ENCODE measurements at places on chromosomes 12 and 14. TPM values are rescaled to one million over a fixed set of nuclear protein-coding genes. Genes with fewer than 3 reads are reported as not detected.

The CFAP54 gene
- total RNA-seq, result 35.4 TPM

The DTX1 gene
- 2.9 TPM for total RNA-seq

The FOXN4 gene
- 0.26 TPM for total RNA-seq

The KSR2 gene
- total RNA-seq, result 1.8 TPM

The RIMBP2 gene
- 1.7 TPM for total RNA-seq

The BRAP gene
- 16.5 TPM for total RNA-seq

The PTPRQ gene
- 0.95 TPM for total RNA-seq

- H3K4me3 ChIP-seq, result no peak overlapping the region
- no peaks in the 10 kb centered on the region for H3K27me3 ChIP-seq
- no peak for DNase-seq
- H3K4me1 ChIP-seq, result peaks cover 8% of the 10 kb centered on the region
- no peaks in the 10 kb centered on the region for H3K36me3 ChIP-seq
Observed at GRCh38 chr14:55117803-55118441, 11.1 kb upstream of the LGALS3 start.

DNA sequence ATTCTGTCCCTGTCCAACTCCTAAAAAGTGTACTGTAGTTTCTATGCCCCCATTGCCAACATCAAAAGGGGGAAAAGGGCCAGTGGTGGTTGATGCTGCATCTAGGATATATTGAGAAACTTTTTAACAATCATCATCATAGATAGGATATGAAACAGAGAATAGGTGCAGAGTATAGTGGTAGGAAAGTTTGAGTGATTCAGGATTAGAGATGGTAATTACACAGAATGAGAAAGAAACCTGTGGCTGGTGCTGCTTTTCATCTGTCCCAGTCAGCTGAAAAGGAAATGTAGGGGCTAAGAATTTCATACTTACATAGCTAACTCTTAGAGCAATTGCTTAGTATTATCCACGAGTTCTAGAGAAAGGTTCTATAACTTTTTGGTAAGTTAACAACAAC is 67.6 kb downstream of the GTF2A1 start:
- H3K4me1 ChIP-seq, result no peaks in the 10 kb centered on the region
- no peaks in the 10 kb centered on the region for H3K36me3 ChIP-seq
- H3K27me3 ChIP-seq, result no peaks in the 10 kb centered on the region

GRCh38 chr12:121810833-121811433 is 7.1 kb downstream of the SETD1B start:
- no peak for DNase-seq
- H3K27ac ChIP-seq, result no peak overlapping the region
- peaks cover 25% of the 10 kb centered on the region for H3K36me3 ChIP-seq
- H3K4me3 ChIP-seq, result no peak overlapping the region
- no peaks in the 10 kb centered on the region for H3K27me3 ChIP-seq

DNA sequence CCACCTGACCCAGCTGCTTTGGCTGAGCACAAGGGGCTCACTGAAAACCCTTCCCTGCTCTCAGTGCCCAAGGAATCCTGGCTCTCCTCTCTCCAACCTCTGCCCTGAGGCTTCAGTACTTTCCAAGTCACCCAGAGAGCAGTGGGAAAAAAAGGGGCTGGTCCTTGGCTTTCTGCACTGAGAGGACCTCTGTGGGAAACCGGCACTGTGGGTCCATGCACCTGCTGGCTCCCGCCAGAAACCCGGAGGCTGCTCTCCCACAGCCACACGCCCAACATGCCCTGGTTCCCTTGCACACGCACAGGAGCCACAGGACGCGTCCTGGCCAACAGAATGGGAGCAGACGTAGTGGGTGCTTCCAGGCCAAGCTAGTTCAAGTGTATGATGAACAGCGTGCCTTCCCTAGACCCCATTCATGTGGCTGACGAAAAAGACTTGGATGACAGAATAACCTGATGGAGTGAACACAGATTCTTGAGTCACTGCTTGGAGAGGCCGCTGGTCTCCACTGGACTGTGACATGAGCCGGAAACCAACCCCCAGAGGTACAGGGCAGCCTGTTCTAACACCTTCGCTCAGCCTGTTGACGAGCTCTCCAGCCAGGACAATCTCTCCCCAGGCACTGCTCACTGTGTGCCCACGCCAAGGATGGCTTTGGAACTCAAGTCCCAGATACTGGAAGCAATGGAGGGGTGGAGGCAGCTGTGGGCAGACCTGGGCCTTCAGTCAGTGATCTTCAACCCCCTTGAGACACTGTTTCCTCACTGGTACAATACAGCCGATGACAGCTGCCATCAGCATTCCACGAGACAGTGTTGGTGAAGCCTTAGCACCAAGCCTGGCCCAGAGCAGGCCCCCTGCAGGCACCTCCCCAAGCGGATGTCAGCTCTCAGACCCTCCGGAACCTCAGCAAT is 87.7 kb downstream of the ITPK1 start:
- no peak overlapping the region for H3K27ac ChIP-seq
- H3K36me3 ChIP-seq, result no peaks in the 10 kb centered on the region
- H3K4me1 ChIP-seq, result peaks cover 3% of the 10 kb centered on the region
- H3K27me3 ChIP-seq, result no peaks in the 10 kb centered on the region

DNA sequence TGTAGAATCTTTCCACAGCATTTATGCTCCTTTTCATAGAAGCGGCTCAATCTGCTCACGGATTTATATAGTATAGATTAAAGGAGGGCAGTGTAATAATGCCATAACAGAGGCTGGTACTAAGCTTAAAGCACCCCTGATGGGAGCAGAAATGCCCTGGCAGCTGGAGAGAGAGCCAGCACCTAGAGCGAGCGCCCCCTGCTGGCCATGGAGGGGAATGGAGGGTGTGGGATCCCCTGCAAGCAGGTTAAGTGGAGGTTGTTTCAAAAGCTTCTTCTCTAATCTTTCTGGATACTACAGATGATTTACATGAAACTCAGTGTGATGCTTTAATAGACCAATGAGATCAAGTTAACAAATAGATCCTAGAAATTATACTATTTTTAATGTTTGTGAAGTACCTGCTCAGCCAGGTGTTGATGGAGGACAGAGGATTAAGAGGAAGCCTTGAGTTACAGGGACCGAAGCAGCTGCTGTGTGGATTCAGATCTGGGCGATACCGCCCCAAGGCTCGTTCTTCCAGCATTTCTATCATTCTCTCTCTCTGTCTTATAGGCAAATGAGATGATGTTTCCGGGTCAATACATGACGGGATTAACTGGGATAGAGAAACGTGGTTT is 1519.3 kb upstream of the TMEM132C start:
- no peaks in the 10 kb centered on the region for H3K36me3 ChIP-seq
- peak; percentile 14 for DNase-seq
- H3K27me3 ChIP-seq, result no peaks in the 10 kb centered on the region
- no peak overlapping the region for H3K27ac ChIP-seq
- H3K4me3 ChIP-seq, result no peak overlapping the region
- no peaks in the 10 kb centered on the region for H3K4me1 ChIP-seq

- H3K27me3 ChIP-seq, result no peaks in the 10 kb centered on the region
- no peak overlapping the region for H3K4me3 ChIP-seq
- DNase-seq, result no peak
- no peak overlapping the region for H3K27ac ChIP-seq
- peaks cover 2% of the 10 kb centered on the region for H3K36me3 ChIP-seq
- no peaks in the 10 kb centered on the region for H3K4me1 ChIP-seq
Observed at GRCh38 chr12:98699586-98699985, 54.5 kb downstream of the APAF1 start.

DNA sequence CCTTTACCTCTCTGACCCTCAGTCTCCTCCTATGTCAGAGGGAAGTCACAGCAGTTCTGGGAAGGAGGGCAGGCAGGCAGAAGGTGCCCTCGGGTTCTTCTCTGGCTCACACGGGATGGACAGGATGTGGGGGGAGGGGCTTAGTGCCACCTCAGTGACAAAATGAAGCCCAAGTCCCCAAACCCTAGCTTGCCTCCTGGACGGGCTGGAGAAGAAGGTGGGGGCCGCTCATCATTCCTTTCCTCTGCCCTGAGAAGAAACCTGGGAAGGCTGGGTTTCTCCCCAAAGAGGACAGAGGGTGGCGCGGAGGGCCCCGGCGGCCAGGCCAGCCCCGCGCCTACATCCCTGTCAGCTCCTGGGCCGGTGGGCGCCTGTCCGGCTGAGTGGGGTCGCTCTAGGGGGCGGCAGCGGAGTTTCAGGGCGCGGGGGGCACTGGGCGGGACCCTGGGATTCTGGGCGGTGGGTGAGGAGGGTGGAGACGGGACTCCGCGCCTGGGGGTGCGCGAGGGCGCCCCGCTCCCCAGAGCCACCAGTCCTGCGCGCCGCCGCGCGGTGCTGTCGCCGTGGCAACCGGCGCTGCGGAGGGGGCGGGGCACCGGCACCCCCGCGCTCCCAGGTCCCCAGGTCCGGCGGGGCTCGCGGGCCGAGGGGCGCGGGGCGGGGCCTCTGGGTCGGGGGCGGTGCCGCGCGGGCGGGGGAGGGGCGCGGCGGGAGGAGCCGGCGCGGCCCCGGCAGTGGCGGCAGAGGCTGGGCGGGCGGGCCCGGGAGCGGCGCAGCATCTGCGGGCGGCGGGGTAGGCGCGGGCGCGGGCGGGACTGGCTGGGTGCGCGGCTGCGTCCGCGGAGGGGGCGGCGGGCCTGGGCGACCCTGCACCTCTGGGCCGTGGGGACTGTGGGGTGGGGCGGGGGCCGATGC is at the start of gene TMEM121:
Gene TMEM121 (plus strand): TSS at position 723 of the 915 bp plus-strand sequence. CDS start 2,252 bp downstream, outside the sequence.
- peak within 1 kb of the TSS; percentile 15 for H3K27ac ChIP-seq
- peak within 1 kb of the TSS; percentile 11 for H3K4me3 ChIP-seq
- no peaks in the 10 kb centered on the region for H3K27me3 ChIP-seq

GRCh38 chr12:90299121-90299520 is 590.5 kb upstream of the ATP2B1 start:
- H3K36me3 ChIP-seq, result no peaks in the 10 kb centered on the region
- DNase-seq, result no peak
- no peak overlapping the region for H3K4me3 ChIP-seq
- no peaks in the 10 kb centered on the region for H3K27me3 ChIP-seq
- H3K27ac ChIP-seq, result no peak overlapping the region
- H3K4me1 ChIP-seq, result no peaks in the 10 kb centered on the region

DNA sequence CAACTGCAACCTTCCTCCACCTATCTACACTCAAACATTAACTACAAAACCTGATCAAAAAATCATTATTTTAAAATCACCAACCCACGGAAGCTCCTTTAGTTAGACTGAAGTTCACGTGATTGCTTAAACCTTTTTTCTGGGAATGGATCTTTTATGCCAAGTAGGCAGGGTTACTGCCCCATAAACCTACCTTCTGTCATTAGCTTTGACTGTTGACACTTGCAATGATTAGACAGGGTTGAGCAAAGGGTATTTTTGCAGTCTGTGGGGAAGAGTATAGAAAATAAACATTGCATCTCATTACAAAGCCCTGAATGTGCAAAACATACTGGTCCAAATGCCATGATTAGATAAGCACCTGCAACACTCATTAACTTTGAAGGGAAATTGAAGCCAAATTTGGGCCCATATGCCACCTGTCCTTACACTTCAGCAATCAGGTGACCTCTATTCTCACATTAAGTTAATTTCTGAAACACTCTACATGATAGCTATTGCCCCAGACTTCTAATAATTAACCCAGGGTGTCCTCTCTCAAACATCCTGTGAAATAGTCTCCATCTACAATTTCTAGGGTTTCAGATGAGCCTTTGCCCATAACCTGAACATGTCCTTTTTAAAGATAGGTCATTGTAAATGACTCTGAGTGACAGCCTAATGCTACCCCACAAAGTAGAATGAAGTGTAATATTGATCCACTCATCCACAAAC is 156.0 kb upstream of the PLEKHG7 start:
- H3K4me1 ChIP-seq, result peaks cover 5% of the 10 kb centered on the region
- H3K36me3 ChIP-seq, result no peaks in the 10 kb centered on the region
- H3K27me3 ChIP-seq, result no peaks in the 10 kb centered on the region
- H3K4me3 ChIP-seq, result no peak overlapping the region
- no peak for DNase-seq

DNA sequence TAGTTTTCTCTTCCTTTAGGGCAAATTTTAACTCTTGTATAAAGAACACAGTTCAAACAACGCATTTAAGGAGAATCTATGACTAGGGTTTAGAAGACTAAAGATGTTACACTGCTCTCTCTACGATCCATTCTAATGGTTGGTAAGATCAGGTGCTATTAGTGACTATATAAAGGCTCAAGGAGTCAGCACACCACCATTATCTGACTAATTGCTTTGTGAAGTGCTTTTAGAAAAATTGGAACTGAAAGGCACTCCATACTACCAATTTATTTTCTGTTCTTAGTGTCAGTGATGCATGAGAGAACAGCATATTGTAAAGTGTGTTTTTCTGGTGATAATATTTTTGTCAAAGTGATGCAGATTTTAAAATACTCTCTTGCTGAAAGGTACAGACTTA is 136.8 kb downstream of the SYT1 start:
- H3K27ac ChIP-seq, result no peak overlapping the region
- no peaks in the 10 kb centered on the region for H3K4me1 ChIP-seq
- no peak for DNase-seq
- no peaks in the 10 kb centered on the region for H3K27me3 ChIP-seq

- H3K4me1 ChIP-seq, result peaks cover 6% of the 10 kb centered on the region
- H3K36me3 ChIP-seq, result peaks cover 13% of the 10 kb centered on the region
- H3K27ac ChIP-seq, result peak overlapping the region; percentile 46
- no peaks in the 10 kb centered on the region for H3K27me3 ChIP-seq
- no peak overlapping the region for H3K4me3 ChIP-seq
- DNase-seq, result no peak
Observed at GRCh38 chr12:119198440-119198839, 19.7 kb downstream of the HSPB8 start.

GRCh38 chr12:29216797-29217575 is 67.9 kb downstream of the FAR2 start:
- no peaks in the 10 kb centered on the region for H3K36me3 ChIP-seq
- H3K4me3 ChIP-seq, result no peak overlapping the region
- DNase-seq, result no peak
- no peaks in the 10 kb centered on the region for H3K4me1 ChIP-seq
- H3K27me3 ChIP-seq, result no peaks in the 10 kb centered on the region
- no peak overlapping the region for H3K27ac ChIP-seq

GRCh38 chr14:68550338-68550715 is 242.5 kb downstream of the ZFP36L1 start:
- peaks cover 31% of the 10 kb centered on the region for H3K4me1 ChIP-seq
- H3K4me3 ChIP-seq, result no peak overlapping the region
- H3K27me3 ChIP-seq, result no peaks in the 10 kb centered on the region
- H3K36me3 ChIP-seq, result no peaks in the 10 kb centered on the region
- no peak for DNase-seq
- H3K27ac ChIP-seq, result peak overlapping the region; percentile 46

Measured in lung (tissue), 17 donors.